ENCODE measurements at places on chromosomes 7 and 10.

DNA sequence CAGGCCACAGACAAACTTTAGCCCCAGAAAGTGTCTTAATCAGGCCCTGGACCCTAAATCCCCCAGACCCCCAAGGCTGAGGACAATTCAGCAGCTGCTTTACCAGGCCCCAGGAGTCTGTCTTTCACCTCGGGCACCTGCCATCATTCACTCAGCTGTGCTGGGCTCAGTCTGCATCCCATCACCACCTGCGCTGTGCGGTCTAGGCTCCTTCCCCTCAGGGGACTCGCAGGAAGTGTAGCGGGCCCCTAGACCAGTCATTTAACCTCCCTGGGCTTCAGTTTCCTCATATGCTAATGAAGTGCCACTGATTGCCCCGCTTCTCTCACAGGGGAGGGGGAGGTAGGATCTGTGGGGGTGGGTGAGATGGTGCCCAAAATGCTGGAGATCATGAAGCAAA, 76.4 kb upstream of the ZMIZ1 start:
- no peak for DNase-seq

DNA sequence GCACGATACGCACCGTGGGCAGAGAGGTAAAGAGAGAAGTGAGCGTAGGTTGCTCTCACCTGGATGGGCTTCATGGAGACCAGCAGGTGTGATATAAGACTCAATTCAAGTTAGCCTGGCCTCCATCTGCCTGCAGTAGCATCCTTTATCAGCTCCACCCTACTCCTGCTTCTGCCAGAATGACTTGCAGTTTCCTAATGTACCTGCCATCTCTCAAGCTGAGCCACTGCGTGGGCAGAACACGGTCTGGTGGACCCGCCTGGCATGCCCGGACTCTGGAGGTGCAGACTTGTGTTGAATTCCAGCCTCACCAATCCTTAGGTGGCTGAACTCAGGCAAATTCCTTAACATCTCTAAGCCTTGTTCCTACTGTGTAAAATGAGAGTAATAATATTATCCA, 64.3 kb downstream of the STEAP1B start:
- DNase-seq = no peak

- DNase-seq = no peak
These were observed 93.8 kb downstream of the CALD1 start for GRCh38 chr7:134873253-134873652.

GRCh38 chr7:34260279-34260678, 354.9 kb downstream of the BMPER start:
- no peak for DNase-seq

GRCh38 chr10:132877473-132877872, 64.9 kb downstream of the CFAP46 start:
- DNase-seq = no peak

DNA sequence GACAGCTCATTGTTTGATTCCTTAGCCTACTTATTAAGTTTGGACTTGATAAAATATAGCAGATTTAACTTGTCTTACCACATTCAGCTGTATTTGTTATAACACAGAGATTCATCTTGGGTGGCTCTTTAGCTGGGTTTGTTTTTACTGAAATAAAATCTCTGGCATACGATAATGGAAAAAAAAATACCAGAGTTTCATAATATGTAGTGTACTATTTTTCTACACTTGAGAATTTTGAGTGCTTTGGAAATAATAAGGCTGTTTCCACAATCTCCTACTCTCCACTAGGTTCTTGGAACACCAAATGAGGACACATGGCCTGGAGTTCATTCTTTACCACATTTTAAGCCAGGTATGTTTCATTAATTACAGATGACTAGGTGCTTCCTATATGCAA, 218.6 kb upstream of the FZD1 start:
- DNase-seq = no peak

- no peak for DNase-seq
These were observed 1.2 kb downstream of the KCNMA1 start for GRCh38 chr10:77636282-77636966.

GRCh38 chr10:62681211-62681940, 123.1 kb upstream of the ADO start:
- DNase-seq = peak; percentile 58

DNA sequence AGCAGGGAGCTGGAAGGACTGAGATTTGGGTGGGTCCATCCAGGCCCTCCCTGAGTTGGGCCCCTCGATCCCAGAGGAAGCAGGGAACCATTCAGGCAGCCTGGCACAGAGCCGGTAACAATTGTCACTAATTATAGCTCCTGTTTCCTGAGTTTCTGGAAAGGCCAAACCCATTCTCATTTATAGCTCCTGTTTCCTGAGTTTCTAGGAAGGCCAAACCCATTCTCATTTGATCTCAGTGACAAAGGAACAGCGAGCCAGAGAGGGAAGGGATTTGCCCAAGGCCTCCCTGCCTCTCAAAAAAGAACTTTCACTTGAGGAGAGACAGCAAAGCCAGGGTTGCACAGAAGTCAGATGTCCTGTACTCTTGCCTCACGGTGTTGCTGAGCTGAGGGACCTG, 521.9 kb downstream of the TYW1 start:
- DNase-seq = no peak

DNA sequence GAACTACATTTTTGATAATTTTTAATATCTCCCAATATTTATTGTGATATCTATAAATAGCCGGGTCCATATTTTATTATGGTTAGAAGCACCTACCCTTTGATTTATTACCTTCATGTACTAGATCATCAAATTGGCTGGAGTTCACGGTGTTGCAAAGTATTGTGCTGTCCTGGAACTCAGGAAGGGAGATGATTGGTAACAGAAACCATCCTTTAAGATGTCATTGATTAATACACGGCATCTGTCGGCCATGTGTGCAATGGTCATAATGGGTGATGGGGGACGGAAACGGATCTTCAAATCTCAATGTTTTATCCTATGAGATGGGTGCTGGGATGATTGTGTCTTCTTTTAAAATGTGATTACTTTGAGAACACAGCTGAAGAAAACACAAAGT, 157.0 kb downstream of the NEBL start:
- no peak for DNase-seq

DNA sequence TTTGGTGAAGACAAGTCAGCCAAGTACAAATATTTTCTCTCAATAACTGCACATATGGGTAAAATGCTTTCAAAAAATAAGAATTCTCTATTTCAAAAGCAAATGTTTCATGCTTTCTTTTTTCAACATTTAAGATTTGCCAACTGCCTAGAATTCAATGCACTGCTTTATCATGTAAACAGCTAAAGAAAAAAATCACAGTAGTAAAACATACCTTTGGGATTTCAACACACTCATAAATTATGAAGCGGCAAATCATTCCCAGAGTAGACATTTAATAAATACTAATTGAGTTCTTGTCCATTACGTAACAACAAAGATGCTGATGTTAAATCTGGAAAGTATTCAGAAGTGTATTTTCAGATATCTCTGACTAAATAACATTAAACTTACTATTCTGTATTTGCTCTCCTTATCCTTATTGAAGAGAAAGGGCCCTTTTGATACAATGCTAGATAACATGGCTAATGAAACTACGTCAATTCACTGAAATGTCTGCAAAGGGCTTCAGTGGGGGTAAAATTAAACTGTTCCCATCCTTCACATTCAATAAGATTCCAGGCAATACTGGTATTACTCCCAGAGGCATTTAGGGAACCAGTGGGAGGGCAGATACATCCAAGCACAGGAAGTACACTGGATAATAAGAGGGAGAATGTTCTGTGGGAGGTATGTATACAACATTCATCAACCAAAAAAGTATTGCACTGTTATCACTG, 13.9 kb downstream of the NAPEPLD start:
- DNase-seq = no peak

- no peak for DNase-seq
These were observed 16.3 kb downstream of the REEP3 start for GRCh38 chr10:63537536-63537935.

- DNase-seq = no peak
These were observed 789.9 kb upstream of the IGFBP3 start for GRCh38 chr7:46710927-46711326.

DNA sequence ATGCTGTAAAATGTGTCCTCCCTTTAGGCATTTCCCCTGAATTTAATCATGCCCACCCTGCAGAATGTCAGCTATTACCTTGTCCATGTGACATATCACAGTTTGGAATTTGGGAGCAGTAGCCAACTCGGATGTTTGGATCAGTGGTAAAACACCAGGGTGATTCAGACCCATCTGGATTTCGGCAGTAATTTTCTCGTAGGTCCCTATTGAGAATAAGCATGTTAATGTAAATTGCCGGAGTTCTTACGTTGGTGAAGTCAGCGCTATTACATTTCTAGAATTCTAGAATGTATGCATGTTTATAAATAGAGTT, 44.1 kb downstream of the HGF start:
- DNase-seq = no peak

GRCh38 chr10:72948762-72949161, 5.8 kb downstream of the PLA2G12B start:
- no peak for DNase-seq

DNA sequence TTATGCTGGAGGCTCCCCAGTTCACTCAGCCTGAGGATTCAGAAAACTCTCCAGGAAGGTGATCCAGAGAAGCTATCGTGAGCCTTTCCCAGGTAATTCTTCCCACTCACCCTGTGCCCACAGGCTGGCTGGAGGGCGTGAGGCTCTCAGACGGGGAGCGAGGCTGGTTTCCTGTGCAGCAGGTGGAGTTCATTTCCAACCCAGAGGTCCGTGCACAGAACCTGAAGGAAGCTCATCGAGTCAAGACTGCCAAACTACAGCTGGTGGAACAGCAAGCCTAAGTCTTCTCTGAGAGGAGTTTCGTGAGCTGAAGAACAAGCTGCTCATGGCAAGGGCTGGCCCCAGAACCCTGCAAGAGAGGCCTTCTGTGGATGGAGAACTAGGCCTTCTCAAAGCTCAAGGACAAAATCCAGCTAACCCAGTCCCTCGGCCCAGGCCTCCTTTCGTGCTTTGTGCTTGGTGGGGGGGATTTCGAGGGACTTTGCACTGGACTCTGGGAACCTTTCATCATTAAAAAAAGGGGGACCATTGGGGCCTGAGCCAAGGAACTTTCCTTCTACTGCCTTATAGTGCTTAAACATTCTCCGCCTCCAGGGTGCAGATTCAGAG, 23.6 kb downstream of the NOBOX start:
- no peak for DNase-seq

DNA sequence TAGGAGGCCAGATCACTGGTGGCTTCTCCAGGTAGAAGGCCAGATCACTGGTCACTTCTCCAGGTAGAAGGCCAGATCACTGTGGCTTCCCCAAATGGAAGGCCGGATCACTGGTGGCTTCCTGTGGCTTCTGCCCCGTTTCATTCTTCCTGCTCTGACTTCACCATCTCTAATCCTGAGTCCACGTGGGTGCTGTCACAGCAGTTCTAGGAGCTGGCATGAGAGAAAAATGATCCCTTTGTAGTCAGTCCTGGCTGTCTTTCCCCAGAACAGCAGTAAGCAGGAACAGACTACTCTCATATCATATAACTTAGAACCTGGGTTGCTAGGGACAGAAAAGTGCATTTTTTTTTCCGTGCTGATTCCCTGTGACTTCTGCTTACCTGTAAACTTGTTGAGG, 90.9 kb downstream of the ACTR3B start:
- no peak for DNase-seq

GRCh38 chr7:151394076-151395035, 15.5 kb downstream of the WDR86 start:
- DNase-seq = no peak

- no peak for DNase-seq
These were observed 733.0 kb downstream of the TNS3 start for GRCh38 chr7:46848944-46849343.

DNA sequence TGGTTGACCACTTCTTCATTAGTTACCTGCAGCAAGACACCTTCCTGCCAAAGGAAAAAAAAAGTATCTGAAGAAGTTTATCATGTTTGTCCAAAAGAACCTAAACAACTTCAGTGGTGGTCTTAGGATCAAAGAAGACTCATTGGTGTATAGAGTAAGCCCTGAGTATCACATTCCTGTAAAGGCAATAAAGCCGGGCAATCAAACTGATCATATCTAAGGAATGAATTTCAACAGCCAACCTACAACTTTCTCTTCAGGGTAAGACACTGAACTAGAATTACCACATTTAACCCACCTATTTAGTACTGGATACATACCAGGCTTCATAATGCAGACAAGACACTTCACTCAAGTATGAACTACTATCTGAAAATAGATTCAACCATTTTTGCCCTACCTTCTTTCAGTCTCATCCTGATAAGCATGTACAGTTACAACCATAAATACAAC, 10.1 kb downstream of the HNRNPA2B1 start:
- DNase-seq = no peak

DNA sequence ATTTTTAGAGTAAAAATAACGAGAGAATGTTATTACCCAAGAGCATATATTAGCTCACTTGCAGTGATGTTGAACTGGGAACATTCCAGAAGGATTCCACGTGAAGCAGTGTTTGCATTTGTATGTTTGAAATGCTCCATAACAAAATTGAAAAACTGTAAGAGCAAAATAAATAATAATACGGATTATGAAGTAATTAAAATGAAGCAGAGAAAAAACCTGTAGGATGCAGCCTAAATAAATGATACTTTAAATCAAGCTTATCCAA, 203.3 kb downstream of the BAMBI start:
- no peak for DNase-seq

- no peak for DNase-seq
These were observed at the start of gene IFIT1B for GRCh38 chr10:89377705-89378637. TSS of gene IFIT1B (plus strand) at chr10:89378056. CDS start at chr10:89378136, 80 bp downstream.

- no peak for DNase-seq
These were observed 22.2 kb downstream of the AHR start for GRCh38 chr7:17320657-17321056.

- no peak for DNase-seq
These were observed 7.1 kb upstream of the PAX2 start for GRCh38 chr10:100738055-100738827.

- DNase-seq = no peak
These were observed 4.9 kb upstream of the FAM53B start for GRCh38 chr10:124748953-124749645.

GRCh38 chr7:134707663-134708378, 61.2 kb downstream of the BPGM start:
- DNase-seq = no peak

GRCh38 chr7:85320699-85321476, 134.0 kb upstream of the SEMA3D start:
- no peak for DNase-seq

GRCh38 chr7:46207931-46208634, 287.0 kb upstream of the IGFBP3 start:
- DNase-seq = no peak

- DNase-seq = no peak
These were observed 85.1 kb downstream of the SNX13 start for GRCh38 chr7:17855202-17855601.

DNA sequence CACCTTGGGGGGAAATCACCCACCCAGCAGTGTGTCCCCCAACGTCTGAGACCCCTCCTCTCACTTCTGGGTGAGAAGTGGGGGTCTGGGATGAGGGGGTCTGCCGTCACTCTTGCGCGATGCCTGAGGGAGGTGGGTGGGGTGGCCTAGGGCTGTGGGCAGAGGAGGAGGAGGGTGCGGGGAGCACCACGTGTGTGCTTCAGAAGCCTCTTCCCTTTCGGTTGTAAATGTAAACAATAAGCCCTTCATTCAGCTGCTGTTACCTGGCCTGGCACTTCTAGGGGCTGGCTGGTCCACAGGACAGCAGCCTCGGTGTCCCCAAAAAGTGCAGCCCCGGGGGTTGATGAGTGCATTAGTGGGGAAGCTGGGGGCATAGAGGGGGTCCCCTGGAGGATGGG, 1.3 kb downstream of the CLIP2 start:
- no peak for DNase-seq

Data from activated CD4-positive, alpha-beta T cell treated with anti-CD3 and anti-CD28 coated beads, Interleukin-2, amount 50 U/mL, for 1 hour (primary cell).